Heart right ventricle (tissue), 16 donors: ENCODE measurements at places on chromosomes 4 and X. TPM values are rescaled to one million over a fixed set of nuclear protein-coding genes. Genes with fewer than 3 reads are reported as not detected.
A peak's percentile ranks its signal among the peaks of the same experiment; 100 is the strongest.

DNA sequence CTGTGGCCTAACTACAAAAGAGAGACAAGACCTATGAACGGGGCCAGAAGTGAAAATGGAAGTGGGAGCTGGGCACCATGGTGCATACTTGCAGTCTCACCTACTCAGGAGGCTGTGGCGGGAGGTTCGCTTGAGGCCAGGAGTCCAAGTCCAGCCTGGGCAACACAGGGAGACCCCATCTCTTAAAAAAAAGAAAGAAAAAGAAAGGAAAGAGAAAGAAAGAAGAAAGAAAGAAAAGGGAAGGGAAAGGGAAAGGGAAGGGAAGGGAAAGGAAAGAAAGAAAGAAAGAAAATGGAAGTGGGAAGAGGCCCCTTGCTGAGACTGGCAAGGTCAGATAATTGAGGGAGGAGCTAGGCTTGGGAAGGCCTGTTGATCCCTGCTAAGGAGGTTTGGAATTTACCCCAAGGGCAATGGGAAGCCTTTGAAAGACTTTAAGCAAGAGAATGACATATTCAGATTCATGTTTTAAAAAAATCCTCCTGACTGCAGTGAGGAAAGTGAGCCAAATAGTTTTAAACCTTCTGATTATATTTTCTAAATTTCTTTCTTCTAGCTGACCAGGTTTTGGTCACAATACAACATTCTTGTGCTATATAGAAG, 17.7 kb upstream of the HERC5 start:
- H3K4me1 ChIP-seq, result no peaks in the 10 kb centered on the region
- H3K27ac ChIP-seq, result no peak overlapping the region
- H3K36me3 ChIP-seq, result peaks cover 5% of the 10 kb centered on the region
- no peak for DNase-seq

DNA sequence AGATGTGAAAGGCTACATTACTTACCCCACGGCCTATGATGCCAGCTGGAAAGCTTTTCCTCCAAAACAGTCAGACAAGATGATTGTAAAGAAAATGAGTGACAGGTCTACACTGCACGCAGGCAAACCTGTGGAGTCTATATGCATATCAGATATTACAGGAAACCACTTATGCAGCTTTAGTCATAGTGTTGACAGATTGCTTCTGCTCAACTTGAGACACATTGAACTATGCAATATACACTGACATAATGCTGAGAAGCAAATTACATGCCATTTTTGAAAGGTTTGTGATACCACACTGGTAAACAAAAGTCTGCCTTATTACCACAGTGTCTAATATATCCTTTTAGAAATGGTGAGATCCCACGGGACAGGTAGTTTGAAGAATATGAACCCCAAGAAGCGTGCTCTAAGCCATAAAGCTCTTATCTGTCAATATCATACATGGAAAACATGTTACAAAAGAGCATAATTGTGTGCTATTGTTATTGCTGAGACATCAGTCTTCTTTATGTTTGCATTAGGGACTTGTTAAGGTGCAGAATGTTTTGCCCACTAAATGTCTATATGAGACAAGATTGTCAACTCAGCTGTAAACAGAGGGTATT, 1835.8 kb upstream of the TENM3 start:
- H3K27me3 ChIP-seq, result no peaks in the 10 kb centered on the region
- no peaks in the 10 kb centered on the region for H3K4me1 ChIP-seq
- H3K27ac ChIP-seq, result no peak overlapping the region
- no peak for DNase-seq
- H3K36me3 ChIP-seq, result no peaks in the 10 kb centered on the region

- DNase-seq, result no peak
- H3K27me3 ChIP-seq, result no peaks in the 10 kb centered on the region
- H3K4me1 ChIP-seq, result no peaks in the 10 kb centered on the region
- no peak overlapping the region for H3K4me3 ChIP-seq
Observed at GRCh38 chrX:18017411-18017810, 156.3 kb upstream of the RAI2 start.

DNA sequence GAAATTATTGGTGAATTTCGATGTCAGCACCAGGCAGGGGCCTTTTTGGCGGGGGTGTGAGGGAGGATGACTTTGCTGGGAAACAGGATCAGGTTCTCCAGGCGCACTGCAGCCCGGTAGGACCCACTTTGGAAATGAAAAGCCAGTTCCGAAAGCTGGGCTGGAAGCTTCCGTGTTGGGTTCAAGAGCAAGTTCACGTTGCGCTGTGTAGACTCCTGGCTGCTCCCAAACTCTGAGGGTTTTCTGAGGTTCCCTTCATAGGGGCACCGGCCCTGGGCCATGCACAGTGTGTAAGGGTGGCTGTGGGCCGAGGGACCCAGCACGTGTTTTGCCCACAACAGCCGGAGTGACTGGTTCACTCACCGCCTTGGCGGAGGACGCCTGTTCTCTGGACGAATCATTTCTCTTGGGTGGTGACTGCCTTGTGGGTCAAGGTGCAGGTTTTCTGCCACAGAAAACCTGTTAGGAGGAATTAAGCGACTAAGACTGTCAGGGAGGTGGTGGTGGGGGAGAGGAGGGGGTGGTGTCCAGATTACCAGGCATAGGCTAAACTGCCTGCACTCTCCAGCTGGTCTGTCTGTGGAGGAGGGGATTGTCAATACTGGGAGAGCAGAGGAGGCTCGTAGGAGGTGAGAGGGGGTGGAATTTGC, 8.0 kb downstream of the SHOX start:
- peaks cover 84% of the 10 kb centered on the region for H3K27me3 ChIP-seq
- no peak overlapping the region for H3K4me3 ChIP-seq
- DNase-seq, result no peak
- no peaks in the 10 kb centered on the region for H3K36me3 ChIP-seq
- no peaks in the 10 kb centered on the region for H3K4me1 ChIP-seq

DNA sequence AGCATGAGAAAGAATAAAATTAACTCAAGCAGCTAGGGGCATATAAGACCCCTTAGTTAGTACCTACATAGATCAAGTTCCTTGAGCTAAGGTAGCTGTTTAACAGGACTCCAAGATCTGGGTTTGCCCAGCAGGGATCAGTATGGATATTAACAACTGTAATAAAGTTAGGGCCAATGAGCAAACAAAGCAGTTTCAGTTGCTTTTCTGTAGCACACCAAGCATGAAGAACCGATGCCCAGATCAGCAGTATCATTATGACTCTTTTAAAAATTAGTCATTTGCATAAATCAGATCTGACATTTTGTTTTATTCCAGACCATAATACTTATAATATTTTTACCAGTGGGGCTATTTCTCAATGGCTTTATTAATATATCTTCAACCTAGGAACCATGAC, 80.9 kb downstream of the C4orf33 start:
- DNase-seq, result no peak
- H3K36me3 ChIP-seq, result no peaks in the 10 kb centered on the region
- no peaks in the 10 kb centered on the region for H3K4me1 ChIP-seq
- H3K4me3 ChIP-seq, result no peak overlapping the region

DNA sequence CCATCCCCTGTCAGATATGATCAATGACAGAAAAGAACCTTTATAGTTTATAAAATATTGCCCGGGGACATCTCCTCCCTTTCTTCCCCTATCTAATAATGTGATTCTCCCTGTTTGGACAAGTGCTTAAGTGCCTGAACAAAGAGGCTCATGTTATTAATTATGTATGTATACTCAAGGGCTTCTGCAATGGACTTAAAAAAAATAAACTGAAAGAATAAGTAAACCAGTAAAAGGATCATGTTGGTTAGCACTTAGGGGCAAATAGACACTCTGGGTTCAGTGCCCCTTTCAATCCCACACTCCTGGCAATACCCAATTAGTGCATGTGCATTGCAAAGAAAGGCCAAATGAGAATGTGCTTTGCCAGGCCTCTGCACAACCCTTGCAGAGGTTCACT, 30.7 kb upstream of the RPS6KA6 start:
- H3K27ac ChIP-seq, result no peak overlapping the region
- H3K4me3 ChIP-seq, result no peak overlapping the region
- no peaks in the 10 kb centered on the region for H3K36me3 ChIP-seq
- H3K27me3 ChIP-seq, result no peaks in the 10 kb centered on the region

DNA sequence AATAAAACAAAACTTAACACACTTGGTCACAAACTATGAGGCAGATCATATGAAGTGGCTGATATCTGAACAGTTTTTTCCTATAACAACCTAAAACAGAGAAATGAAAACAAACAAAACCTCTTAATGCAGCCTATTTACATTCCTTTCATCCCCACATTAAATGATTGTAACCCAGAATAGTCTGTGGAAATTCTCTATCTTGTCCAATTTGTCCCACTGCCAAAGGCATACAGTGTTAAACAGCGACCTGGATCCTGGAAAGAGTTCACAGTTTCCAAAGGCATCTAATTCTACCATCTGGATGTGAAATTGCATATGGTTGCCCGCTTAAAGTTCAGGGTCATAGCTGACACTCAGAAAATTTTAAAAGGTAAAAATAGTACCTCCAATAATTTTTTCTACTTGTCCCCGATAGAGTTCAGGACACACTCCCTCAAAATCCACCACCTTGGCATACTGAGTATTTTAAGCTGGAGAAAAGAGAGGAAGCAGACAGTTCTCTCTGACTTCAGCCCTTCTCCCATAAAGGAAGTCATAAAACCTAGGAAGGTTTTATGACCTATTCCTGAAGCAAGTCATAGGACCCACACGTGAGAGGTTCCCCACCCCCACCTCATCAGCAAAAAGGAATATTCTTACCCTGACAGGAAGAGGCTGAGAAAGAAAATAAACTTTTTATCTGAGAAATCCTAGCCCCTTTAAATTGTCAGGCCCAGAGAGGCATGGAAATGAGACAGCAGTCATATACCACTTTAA, 270.2 kb downstream of the PAPSS1 start:
- H3K36me3 ChIP-seq, result no peaks in the 10 kb centered on the region
- no peak overlapping the region for H3K27ac ChIP-seq
- no peak overlapping the region for H3K4me3 ChIP-seq
- DNase-seq, result no peak

DNA sequence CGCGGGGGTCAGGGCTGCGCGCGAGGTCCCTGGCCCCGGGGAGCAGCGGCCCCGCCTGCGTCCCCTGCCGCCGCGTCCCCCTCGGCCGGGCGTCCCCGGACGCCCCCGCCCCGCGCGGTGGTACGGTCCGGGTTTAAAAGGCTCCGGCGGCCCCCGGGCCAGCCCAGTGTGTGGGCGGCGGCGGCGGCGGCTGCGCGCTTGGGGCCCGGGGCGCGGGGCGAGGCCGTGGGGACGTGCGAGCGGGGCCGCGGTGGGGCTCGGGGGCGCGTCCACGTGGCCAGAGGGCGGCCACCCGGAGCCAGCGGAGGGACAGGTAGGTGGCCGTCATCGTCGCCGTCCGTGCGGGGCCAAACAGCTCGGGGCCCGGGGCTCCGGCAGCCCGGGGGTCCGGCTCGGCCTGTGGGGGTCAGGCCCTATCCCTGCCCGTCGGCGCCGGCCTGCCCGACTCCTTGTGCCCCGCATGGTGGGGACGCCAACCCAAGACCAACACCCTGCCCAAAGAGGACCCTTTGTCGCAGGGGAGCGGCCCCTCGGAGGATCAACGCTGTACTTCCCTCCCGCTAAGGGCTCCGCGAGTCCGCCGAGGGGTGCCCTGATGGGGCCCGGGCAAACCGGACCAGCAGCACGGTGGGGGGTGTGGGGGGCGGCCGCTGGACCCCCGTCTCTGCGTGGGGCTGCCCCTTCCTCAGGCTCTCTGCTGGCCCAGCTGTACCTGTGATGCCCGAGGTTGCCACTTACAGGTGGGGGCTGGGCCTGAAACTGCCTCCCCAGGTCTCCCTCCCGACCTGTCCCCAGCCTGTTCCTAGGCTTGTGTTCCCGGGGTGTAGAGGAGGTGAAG, at the start of gene PLXNA3:
Gene PLXNA3, plus strand, starts transcription at position 166 of the 838 bp plus-strand sequence. CDS start 1,903 bp downstream, outside the sequence.
- H3K27ac ChIP-seq, result peak within 1 kb of the TSS; percentile 53
- H3K4me3 ChIP-seq, result peak within 1 kb of the TSS; percentile 56
- no peaks in the 10 kb centered on the region for H3K36me3 ChIP-seq
- H3K4me1 ChIP-seq, result peaks cover 5% of the 10 kb centered on the region
- no peaks in the 10 kb centered on the region for H3K27me3 ChIP-seq

- H3K27ac ChIP-seq, result no peak overlapping the region
- peaks cover 10% of the 10 kb centered on the region for H3K4me1 ChIP-seq
- H3K4me3 ChIP-seq, result no peak overlapping the region
- no peaks in the 10 kb centered on the region for H3K27me3 ChIP-seq
- DNase-seq, result no peak
- no peaks in the 10 kb centered on the region for H3K36me3 ChIP-seq
Observed at GRCh38 chr4:38046727-38047489, 86.7 kb downstream of the PTTG2 start.

DNA sequence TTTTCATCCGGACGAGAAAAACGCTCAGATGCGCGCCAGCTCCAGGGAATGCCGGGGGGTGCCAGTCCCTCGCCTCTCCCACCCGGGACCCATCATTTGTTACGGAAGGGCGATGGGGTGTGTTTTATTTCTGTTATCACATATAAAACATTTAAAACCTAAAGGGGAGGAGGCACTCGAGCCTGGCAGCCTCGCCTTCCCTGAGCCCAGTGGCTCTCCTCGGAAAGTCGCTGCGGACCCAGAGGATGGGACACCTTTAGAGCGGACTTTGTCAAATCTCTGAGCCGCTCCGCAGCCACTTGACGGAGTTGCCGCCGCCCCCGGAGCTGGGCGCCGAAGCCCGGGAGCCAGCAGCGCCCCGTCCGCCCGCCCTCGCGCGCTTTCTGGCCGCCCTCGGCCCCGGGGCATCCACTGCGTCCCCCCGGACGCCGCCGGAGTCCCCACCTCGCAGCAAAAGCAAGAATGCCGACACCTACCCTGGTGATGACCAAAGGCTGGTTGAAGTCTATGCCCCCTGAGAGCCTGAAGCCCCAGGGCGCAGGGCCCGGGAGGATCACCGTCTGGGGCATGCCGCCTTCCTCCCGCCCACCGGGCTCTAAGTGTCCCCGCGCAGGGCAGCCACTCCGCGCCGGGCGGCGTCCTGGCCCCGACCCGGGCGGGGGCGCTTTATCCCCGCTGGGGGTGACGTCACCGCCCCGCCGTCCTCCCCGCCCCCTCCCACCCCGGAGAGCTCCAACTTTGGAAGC, at the start of gene PDLIM3:
Gene PDLIM3, minus strand, starts transcription at position 642 of the 746 bp plus-strand sequence. Its CDS starts 73 bp downstream, at position 569.
- no peaks in the 10 kb centered on the region for H3K36me3 ChIP-seq
- peak within 1 kb of the TSS; percentile 63 for H3K4me3 ChIP-seq
- peaks cover 3% of the 10 kb centered on the region for H3K4me1 ChIP-seq
- peak within 1 kb of the TSS; percentile 98 for H3K27ac ChIP-seq

DNA sequence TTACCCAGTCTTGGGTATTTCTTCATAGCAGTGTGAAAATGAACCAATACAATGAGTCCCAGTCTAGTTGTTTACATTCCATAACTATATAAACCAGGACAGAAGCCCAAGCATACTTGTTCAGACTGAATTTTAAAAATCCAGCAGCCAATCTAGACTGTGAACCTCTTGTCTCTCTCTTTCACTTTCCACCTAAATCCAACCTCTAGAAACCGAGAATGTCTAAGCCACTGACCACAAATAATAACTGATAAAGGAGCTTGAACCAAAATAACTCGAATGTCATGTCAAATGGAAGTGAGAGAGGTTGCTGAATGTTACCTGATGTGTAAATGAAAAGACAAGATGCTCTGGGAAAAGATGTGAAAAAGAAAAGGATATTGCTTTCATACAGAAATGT, 544.7 kb downstream of the NLGN4X start:
- H3K4me3 ChIP-seq, result no peak overlapping the region
- no peak for DNase-seq
- H3K27ac ChIP-seq, result no peak overlapping the region
- H3K4me1 ChIP-seq, result no peaks in the 10 kb centered on the region

The SOX3 gene
- not detected for total RNA-seq

The TNIP3 gene
- total RNA-seq, result not detected

The FANCB gene
- 0.15 TPM for total RNA-seq

The NEXMIF gene
- total RNA-seq, result 0.18 TPM

The SCML1 gene
- 9.5 TPM for total RNA-seq

The MAGEH1 gene
- total RNA-seq, result 11.3 TPM
